ENCODE measurements at places on chromosomes 12 and 14.

DNA sequence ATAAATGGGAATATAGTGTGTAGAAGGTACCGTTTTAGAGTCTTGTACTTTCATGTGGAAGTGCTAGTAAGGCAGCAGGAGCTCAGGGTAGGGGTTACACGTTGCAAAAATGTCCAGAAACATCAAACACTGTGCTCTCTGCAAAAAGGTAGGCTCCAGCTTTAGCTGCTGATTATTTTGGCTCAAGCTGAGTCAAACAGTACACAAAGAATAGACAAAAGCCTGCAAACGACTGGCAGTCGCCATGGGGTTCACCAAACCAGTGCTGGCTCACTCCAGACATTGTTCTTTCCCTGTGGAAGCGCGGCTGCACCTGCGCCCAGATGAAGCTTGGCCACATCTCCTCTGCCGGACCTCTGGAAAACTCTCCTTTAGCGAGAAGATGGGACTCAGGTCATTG, 45.3 kb upstream of the NAA30 start:
- DNase-seq, result no peak

- no peak for DNase-seq
These were observed 144.2 kb upstream of the C14orf180 start for GRCh38 chr14:104435147-104436046.

GRCh38 chr12:12715128-12715458, 2.1 kb upstream of the CDKN1B start:
- DNase-seq, result no peak

GRCh38 chr14:55092341-55092740, 36.7 kb upstream of the LGALS3 start:
- no peak for DNase-seq

- no peak for DNase-seq
These were observed 915.3 kb downstream of the FSCB start for GRCh38 chr14:43591776-43592175.

- DNase-seq, result no peak
These were observed 38.6 kb upstream of the FBRSL1 start for GRCh38 chr12:132451172-132451835.

DNA sequence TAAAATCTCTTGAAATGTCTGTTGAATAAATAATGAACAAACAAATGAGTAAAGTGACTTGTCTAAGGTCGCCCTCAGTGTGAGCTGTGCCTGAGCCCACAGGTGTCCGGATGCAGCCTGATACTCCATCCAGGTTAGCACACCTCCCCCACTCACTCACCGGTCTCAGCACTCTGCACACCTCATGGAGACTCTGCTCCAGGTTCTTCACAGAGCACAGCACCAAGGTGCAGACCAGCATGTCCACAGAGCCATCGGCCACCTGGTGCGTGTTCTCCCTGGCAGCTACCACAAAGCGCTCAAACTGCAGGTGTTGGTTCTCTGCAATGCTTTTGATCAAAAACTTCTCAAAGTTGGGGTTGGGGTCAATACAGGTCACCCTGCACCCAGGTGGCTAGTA, 4.1 kb upstream of the KRT7 start:
- DNase-seq, result no peak

GRCh38 chr14:93099196-93099595, 16.5 kb downstream of the ITPK1 start:
- no peak for DNase-seq

- DNase-seq, result no peak
These were observed 172.9 kb downstream of the ZFP36L1 start for GRCh38 chr14:68619790-68620574.

- DNase-seq, result no peak
These were observed 4.0 kb upstream of the WSCD2 start for GRCh38 chr12:108125073-108125472.

GRCh38 chr14:82126006-82126405, 592.4 kb upstream of the SEL1L start:
- DNase-seq, result no peak
